ENCODE measurements at places on chromosomes 12 and 14.

- DNase-seq, result no peak
Observed at GRCh38 chr14:47261350-47261749, 414.1 kb downstream of the MDGA2 start.

GRCh38 chr12:41289501-41289900 lies 101.4 kb downstream of the PDZRN4 start:
- no peak for DNase-seq

- no peak for DNase-seq
Observed at GRCh38 chr12:20383612-20384011, 15.3 kb downstream of the PDE3A start.

- no peak for DNase-seq
Observed at GRCh38 chr12:118034429-118035189, 18.1 kb downstream of the RFC5 start.

- DNase-seq, result no peak
Observed at GRCh38 chr12:93055221-93055620, 126.1 kb upstream of the EEA1 start.

GRCh38 chr12:82838131-82838551 lies 151.4 kb downstream of the TMTC2 start:
- DNase-seq, result no peak

GRCh38 chr12:76399040-76399439 lies 50.8 kb upstream of the BBS10 start:
- DNase-seq, result no peak

DNA sequence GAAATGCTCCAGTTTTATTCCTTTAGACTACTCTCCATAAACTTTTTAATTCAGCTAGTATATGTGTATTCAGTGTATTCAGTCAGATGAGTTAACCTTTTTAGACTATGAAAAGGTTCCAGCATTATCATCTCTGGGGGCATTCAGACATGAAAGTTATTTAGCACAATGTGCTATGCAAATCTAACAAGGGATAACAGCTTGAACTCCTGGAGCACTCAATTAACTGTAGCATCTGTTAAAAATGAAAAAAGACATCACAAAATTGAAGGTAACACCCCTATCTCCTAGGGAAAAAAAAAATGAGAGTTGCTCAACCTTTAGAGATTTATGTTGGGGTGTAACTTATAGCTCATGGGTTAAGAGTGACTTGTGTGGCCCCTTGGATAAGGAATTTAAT lies 211.5 kb downstream of the PHLDA1 start:
- DNase-seq, result no peak

DNA sequence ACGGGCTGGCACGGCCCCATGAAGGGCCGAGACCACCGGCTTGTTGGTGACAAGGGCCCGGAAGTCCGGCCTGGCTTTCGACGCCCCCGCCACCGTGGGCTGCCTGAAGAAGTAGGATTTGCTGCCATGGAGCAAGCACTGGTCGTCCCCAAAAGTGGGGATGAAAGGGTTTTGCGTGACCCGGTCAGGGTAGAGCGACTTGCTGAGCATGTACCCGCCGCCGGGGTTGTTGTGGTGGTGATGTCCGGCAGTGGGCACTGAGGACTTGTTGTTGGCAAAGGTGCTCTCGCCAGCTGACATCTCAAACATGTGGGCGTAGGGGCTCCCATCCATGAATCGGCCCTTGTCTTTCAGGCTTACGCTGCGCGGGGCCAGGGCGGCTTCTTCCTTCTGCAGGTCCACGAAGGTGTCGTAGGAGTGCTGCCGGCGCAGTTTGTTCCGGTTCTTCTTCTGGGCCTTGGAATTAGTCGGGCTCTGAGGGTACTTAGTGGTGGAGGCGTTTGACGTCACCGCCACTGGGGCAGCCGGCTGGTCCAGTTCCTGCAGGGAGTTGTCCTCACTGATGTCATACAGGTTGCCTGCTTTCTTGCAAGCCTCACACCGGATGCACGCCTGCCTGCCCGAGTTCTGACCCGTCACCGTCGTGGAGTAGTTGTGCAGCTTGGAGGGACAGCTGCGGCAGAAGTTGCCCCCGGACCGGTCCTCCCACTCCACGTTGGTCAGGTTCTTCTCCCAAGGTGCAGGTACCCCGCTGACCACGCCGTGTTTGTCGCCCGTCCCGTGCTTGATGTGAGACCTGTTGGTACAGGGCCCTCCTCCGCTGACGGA lies 366.6 kb downstream of the EMP1 start:
- no peak for DNase-seq

GRCh38 chr12:69570545-69571399 lies 14.5 kb upstream of the CCT2 start:
- DNase-seq, result peak; percentile 61

- peak; percentile 58 for DNase-seq
Observed at GRCh38 chr12:72017054-72017651, 78.5 kb downstream of the TPH2 start.

DNA sequence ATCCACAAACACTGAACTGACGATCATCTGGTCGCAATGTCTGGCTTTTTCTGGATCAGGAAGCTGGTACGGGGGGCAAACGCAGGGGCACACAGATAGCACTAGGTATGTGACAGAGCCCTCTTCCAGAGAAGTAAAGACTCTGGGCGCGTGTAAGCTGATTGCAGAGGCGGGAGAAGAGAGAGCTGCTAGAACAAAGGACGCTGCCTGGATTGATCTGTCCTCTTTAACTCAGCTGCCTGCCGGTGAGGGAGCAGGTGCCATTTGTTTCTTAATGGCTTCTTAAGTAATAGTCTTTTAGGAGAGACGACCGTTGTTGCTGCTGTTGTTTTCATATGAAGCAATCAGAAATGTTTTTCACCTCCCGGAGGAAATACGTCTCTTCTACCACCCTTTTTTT lies 77.3 kb downstream of the GLT1D1 start:
- no peak for DNase-seq

- no peak for DNase-seq
Observed at GRCh38 chr12:92324849-92325500, 179.3 kb upstream of the BTG1 start.

DNA sequence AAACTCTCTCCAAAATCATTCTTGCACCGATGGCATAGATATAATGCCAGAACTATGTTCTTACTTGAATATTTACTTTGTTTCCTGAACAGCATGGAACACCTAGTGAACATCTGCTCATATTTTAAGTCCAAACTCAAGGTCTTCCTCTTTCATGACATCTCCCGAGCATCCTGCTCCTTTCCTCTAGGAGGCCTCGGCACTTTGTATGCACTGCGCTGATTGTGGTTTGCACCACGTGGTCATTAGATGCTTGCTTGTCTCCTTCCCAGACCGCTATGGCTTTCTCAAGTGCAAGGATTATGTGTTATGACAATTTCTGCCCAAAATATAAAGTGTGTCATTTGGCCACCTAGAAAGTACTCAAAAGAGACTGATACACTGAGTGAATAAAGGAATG lies 912.0 kb downstream of the GALC start:
- DNase-seq, result no peak

DNA sequence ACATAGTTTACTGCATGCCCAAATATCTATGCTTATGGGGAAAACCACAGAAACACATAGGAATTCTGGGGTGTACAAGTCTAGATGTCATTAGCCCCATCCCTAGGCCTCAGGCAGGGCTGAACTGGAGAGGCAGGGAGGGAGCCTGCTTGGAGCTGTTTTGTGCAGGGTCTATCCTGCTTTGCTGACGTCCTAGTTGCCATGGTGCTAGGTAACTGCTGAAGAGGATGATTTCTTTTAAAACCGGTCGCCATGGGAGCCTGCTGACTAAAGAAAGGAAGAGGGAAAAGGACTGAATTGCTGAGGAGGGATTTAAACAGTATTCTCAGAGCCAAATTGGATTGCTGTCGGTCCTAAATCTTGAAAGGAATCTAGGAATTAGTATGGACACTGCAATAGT lies 10.7 kb downstream of the GPR19 start:
- no peak for DNase-seq

DNA sequence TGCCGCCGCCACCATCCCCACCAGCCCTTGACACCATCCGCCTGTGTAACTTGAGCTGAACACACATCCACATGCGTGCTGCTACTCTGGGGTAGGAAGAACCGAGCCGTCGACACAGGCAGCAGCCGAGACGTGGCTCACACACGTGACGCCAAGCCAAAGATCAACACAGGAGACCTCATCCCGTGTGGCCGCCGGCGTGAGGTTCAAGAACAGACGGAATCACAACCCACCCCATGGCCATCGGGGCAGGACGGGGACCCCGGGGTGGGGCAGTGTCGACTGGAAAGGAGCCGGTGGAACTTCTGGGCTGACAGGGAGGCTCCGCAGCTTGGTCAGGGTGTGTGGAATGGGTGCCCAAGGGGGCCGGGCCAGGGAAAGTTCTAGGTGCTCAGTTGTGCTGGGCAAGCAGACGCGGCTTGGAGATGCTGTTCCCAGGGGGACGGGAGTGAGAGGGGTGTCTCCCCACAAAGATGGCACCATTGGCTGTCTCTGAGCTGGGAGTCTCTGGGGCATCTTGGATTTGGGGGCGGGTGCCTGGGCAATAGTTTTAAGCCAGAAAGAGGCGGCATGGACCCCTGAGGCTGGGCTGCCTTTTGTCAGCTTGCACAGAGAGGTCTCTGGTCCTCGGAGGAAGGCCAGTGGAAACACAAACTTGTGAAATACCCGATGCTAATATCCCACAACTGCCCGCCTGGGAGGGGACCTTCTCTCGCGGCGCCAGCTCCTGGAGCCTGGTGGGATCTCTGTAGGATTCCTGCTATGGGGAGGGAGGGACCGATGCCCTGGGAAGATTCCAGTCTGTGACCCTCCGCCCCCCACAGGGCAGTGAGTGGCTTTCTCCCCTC lies 41.8 kb downstream of the GALNT9 start:
- no peak for DNase-seq

GRCh38 chr14:53011053-53011462 lies 60.2 kb upstream of the FERMT2 start:
- no peak for DNase-seq

DNA sequence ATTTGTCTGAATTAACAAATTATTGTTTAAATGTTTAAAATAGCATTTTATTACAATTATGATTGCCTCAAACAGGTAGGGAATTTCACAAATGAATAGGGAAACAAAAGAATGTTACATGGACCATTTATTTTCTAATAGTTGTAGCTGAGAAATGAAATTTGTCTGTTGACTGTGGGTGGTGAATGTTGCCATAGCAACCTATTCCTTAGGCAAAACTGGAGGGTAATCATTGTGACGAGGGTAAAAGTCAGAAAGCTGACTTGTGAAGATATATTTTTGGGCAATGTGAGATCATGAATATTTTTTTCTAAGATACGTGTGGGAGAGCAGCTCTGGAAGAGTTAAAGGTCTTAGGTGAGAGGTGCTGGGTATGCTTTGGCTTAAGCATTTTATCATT lies 24.2 kb upstream of the CLEC14A start:
- DNase-seq, result no peak

GRCh38 chr12:46657453-46658411 lies 168.1 kb downstream of the SLC38A4 start:
- DNase-seq, result no peak

DNA sequence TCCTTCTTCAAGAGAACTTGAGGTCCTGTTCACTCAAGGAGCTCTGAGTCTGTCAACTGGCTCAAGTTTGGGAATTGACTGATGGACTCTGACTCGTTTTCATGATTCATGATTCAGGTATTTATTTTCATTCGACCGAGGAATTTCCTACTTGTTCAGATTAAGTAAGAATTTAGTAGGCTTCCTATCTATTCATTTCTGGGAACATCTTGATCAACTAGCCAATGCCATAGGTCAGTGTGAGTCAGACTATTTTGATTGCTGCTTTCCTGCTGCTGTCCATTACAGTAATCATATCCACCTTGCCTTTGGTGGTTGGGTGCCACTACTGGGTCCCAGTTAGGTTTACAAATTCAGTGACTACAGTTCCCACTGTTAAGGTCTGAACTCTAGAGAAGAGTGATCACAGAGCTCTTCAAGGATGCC lies 6.1 kb downstream of the FAM186A start:
- DNase-seq, result no peak

DNA sequence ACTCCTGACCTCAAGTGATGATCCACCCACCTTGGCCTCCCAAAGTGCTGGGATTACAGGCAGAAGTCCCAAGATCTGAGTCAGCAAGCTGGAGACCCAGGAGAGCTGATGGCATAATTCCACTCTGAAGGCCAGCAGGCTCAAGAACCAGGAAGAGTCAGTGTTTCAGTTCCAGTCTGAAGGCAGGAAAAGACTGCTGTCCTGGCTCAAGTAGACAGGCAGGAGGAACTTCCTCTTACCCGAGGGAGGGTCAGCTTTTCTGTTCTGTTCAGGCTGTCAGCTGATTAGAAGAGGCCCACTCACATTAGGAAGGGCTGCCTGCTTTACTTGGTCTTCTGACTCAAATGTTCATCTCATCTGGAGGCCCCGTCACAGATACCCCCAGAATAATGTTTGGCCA lies 206.0 kb upstream of the MYL2 start:
- DNase-seq, result no peak

GRCh38 chr12:48795550-48796455 lies 6.9 kb upstream of the ADCY6 start:
- DNase-seq, result peak; percentile 84

DNA sequence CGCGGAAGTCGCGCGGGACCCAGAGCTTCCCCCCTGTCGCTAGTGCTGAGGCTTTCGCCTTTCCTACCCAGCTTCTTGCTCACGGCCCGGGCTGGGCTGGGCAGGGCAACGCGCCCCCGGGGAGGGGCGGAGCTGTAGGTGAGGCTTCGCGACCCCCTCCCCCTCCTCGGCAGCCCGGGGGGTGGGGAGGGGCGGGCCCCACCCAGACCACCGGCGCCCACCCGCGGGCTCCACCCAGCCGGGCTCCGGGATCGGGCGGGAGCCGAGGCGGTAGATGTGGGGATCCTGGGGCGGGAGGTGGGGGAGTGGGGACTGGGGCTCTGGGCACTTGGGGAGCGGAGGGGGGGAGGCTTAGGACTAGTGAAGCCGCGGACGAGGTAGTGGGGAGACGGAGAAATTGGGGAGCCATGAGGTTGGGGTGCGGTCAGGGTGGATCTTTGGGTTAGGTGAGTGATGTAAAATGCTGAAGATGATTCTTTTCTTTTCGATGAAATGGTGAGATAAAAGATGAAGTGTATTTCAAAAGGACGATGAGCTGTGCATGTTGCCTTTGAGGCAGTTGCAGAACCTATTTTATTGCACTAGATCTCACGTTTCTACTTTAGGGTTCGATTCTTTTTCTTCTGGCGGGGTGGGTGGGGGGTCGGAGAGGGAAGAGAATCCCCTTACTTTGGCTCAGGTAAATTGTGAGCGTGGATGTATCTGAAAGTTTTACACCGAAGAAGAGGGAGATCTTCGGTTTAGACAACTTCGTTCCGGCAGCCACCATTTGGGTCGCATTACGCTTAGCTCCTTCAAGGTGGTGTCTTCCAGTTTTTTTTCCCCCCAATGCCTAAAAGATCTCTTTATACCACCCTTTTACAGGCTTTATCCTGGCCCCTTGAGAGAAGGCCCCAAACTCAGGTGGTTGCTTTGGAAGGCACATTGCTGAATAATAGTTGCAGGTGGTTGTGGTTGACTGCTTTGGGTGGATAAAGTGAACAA lies 619 bp downstream of the ERC1 start:
- DNase-seq, result no peak

DNA sequence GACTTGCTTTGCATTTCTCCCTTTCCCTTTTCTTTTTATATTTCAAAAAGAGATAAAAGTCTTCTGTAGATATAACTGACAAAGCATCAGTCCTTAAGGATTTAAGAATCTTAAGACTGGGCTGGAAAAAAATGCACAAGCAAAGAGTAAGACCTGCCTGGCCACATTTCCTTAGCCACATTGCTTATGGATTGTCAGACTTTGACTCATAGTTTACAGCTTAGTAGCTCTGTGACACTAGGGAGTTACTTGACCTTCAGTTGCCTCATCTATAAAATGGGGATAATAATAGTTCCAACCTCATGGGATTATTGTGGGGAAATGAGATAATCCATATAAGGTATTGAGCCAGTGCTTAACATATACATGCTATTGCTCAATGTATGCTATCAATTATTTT lies 66.4 kb upstream of the STK38L start:
- no peak for DNase-seq
